Activated naive CD4-positive, alpha-beta T cell (primary cell): ENCODE measurements at places on chromosomes 7 and 10.

DNA sequence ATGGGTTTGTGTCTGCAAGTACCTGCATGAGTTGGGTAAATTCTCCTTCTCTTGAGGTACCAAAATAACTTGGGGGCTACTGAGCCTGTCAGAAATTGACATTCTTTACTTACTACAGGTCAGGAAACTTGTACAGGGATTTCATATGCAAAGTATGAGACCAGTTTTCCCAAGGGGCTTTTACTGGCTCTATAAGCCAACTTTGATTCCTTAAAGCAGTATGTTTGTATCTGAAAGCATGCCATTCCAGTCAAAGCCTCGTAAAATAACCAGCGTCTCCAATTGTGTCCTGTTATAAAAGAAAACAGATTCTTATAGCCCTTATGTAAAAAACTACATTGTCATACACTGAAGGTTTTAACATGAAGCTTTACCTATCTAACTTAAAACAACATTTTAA is 90.2 kb downstream of the ZNF467 start:
- no peak for DNase-seq

- no peak for DNase-seq
These were observed 51.2 kb upstream of the NXPH1 start for GRCh38 chr7:8382004-8382730.

DNA sequence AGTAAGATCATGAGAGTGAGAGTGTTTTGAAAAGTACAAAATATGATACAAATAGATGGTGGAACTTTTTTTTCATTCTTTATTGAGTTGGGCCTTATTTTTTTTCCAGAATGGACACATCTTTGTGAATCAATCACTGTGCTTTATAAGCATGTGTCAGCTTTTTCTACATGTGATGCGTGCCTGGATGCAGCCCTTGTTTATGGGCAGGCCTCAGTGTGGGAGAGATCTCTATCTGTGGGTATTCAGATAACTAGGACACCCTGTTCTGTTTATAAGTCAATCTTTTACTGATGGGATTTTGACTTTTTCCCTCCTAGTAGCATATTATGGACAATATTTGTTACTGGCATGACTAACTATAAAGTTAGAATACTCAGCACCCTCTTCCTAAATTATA is 42.9 kb upstream of the IKZF1 start:
- no peak for DNase-seq

GRCh38 chr10:77197544-77197943 is 440.1 kb downstream of the KCNMA1 start:
- no peak for DNase-seq

- no peak for DNase-seq
These were observed 86.4 kb downstream of the CTBP2 start for GRCh38 chr10:125073996-125074395.

- no peak for DNase-seq
These were observed 21.8 kb downstream of the PWWP2B start for GRCh38 chr10:132418527-132419416.

- DNase-seq, result no peak
These were observed 183.2 kb downstream of the PRPF18 start for GRCh38 chr10:13769946-13770345.

DNA sequence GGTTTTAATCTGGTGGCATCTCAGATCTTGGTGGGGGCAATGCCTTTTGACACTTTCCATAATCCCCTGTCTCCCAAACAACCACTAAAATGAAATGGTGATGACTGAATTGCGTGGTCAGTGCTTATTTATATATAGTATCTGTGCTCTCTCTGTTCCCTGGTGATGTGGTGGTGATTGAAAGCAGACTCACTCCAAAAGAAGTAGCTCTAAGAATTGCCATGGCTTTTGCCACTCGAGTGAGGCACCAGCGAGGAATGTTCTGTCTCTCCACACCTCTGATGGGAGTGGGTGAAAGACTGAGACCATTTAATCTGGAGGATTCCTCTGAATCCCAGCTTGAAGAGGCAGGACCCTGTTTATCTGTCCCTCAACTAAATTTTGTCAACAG is 2.8 kb downstream of the DUSP5 start:
- no peak for DNase-seq

GRCh38 chr7:38558761-38559345 is 72.3 kb downstream of the AMPH start:
- DNase-seq, result no peak

- DNase-seq, result no peak
These were observed 10.4 kb downstream of the HDAC9 start for GRCh38 chr7:18505870-18506460.

- DNase-seq, result no peak
These were observed 42.4 kb downstream of the ANK3 start for GRCh38 chr10:60347270-60347669.

DNA sequence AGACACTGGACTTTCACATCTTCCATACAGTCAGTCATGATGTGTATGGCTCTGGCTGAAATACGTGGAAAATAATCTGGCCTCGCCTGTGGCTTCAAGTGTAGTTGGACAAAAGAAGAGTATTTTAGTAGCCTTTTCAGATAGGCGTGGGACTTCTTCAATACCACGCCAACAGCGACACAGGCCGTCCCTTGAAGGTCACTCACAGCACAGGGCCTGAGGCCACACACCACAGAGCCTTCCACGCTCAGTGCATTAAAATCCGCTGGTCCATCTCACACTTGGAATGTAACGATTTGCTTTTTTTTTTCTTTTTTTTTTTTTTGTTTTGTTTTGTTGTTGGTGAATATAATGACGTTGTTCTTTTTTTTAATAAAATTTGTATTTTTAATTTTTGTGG is 51.8 kb upstream of the SUN1 start:
- DNase-seq, result no peak

- no peak for DNase-seq
These were observed 324.9 kb downstream of the AGMO start for GRCh38 chr7:15236952-15237351.

DNA sequence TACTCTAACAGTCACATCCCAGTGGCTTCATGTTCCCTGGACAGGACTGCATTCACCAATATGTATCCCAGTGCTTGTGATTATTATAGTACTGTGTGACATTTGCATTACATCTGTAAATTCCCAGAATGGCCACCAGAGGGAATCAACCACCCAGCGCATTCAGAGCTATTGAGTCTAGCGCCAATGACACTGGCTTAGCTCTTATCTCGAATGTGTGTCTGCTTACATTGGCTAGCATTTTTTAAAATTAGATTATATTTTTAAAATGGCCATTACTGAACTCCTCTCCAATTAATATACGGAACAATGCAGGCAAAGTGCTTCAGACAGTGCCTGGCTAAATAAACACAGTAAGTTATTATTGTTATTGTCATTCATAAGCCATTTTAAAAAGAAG is 36.3 kb downstream of the TRIL start:
- DNase-seq, result no peak

DNA sequence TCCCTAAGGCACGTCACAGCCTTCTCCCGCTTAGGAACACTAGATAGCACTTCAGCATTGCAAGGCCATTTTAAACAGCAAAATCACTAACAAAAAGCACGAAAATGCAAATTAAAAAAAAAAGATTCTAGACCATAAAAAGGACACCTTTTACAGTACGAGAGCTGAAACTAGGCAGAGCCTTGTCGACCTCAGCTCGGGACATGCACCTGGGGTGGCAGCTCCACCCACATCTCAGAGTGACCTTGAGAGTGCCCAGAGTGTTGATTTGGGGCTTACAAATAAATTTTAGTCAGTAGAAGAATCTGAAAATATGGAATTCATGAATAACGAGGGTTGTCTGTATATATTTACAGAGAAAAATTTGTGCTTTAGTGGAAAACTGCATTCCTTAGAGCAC is 1.1 kb downstream of the MRPS24 start:
- DNase-seq, result no peak

DNA sequence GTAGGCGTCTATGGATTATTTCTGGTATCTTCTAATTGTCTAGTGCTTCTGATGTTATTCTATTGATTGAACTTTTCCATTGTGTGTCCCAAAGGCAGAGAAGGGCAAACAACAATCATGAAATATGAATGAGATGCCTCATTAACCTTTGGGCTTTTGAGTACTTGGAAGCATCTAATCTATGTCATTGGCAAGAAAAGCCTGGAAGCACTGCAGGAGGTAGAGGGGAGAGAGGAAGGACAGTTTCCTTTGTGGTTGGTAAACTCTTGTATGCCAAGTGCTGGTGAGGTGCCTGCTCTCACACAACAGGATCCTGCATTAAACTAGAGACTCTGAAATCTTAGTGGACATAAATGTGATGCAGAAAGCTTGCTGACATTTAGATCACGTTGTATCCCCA is 155.2 kb upstream of the TPK1 start:
- no peak for DNase-seq

- no peak for DNase-seq
These were observed 9.6 kb upstream of the TACR2 start for GRCh38 chr10:69426376-69426727.

- no peak for DNase-seq
These were observed 234.5 kb downstream of the AHR start for GRCh38 chr7:17532861-17533404.
